ENCODE measurements at places on chromosomes 6 and 20. TPM values are rescaled to one million over a fixed set of nuclear protein-coding genes. Genes with fewer than 3 reads are reported as not detected.

GRCh38 chr6:47440719-47441118, 36.9 kb upstream of the CD2AP start:
- no peak for DNase-seq

SLC17A3 gene
- total RNA-seq = not detected

- no peak for DNase-seq
Measured at GRCh38 chr20:16930656-16931055, 182.5 kb downstream of the OTOR start.

DNA sequence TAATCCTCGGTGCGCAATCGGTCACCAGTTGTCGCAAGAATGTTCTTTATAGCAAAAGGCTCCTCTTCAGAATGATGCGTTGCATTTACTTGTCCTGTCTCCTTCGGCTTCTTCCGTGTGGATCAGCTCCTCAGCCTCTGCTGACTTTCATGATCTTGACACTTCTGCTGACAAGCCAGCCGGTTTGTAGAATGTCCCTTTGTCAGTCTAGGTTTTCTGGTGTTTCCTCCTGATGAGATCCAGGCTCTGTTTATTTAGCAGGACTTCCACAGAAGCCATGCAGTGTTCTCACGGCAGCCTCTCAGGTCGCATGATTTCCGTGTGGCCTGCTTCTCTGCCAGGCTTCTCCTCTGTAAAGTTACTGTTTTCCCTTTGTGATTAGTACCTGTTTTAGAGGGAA, 66.9 kb downstream of the STX11 start:
- no peak for DNase-seq

MUC22 gene
- not detected for total RNA-seq

FAM83D gene
- total RNA-seq = 18.4 TPM

KCNQ5 gene
- 10.3 TPM for total RNA-seq

DNA sequence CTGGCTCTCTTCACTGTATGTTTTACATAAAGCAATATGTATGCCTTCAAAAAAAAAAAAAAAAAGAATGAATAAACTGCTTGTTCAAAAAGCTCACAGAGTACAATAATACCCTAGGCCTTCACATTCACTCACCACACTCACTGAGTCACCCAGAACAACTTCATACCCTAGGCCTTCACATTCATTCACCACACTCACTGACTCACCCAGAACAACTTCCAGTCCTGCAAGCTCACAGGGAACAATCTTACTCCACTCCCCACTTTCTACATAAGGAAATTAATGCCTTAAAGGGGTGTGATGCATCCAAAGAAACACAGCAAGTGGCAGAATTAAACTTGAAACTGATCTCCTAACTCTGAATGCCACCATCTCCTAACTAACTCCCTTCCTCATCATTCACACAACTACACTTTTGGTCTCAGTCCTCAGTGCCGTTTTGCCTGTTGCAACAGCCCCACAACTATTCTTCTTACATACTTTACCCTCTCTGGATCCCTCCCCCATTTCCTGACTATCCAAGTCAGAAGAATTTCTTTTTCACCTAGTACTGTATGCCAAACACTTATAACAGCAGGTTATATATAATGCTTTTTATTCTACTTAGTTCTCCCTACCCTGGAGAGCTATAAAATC, 34.2 kb downstream of the NHSL1 start:
- peak; percentile 95 for DNase-seq

- no peak for DNase-seq
Measured at GRCh38 chr6:134315189-134315588, 2.7 kb downstream of the SGK1 start.

RAB44 gene
- total RNA-seq = 0.09 TPM

GRCh38 chr6:97222903-97223302, 60.1 kb downstream of the MMS22L start:
- no peak for DNase-seq

TNNC2 gene
- 0.79 TPM for total RNA-seq

DDO gene
- not detected for total RNA-seq

ACTL10 gene
- total RNA-seq = 1.7 TPM

DNA sequence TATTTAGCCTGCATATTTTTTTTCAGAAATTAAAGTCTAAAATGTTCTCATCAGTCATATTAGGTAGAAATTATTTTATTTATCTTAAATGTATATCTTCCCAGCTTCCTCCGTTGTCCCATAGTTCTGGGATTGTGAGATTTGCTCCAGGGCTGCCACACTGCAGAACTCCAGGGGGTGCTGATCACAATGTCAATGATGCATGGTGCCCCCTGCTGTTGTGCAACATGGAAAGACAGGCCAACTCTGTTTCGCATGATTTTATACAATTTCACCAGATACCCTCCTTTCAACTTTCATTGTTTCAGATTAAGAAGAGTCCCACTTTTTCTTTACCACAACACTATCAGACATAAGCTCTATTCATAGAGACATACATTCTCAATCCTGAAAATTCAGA, 35.9 kb downstream of the ID4 start:
- DNase-seq = peak; percentile 26

DNA sequence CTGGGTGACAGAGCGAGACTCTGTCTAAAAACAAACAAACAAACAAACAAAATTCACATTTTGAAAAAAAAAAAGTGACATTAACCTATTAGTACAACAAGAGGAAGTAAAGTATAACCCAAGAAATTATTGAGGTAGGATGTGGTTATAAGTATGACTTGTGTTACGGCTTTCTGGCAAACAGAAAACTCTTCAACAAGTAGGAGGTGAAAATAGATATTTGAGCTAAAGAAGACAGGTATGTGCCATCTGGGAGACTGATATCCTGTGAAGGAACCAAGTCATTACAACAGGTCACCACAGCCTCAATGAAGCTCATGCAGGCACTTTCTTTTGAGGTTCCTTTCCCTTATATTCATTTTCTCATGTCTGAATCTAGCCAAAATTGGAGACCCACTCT, 28.8 kb downstream of the TLDC2 start:
- no peak for DNase-seq

- peak; percentile 60 for DNase-seq
Measured at GRCh38 chr6:34055223-34055933, 90.5 kb downstream of the GRM4 start.

- DNase-seq = peak; percentile 27
Measured at GRCh38 chr6:35489066-35489465, 7.8 kb downstream of the TEAD3 start.

GRCh38 chr20:59123678-59124255, 39.9 kb upstream of the ZNF831 start:
- no peak for DNase-seq

DNA sequence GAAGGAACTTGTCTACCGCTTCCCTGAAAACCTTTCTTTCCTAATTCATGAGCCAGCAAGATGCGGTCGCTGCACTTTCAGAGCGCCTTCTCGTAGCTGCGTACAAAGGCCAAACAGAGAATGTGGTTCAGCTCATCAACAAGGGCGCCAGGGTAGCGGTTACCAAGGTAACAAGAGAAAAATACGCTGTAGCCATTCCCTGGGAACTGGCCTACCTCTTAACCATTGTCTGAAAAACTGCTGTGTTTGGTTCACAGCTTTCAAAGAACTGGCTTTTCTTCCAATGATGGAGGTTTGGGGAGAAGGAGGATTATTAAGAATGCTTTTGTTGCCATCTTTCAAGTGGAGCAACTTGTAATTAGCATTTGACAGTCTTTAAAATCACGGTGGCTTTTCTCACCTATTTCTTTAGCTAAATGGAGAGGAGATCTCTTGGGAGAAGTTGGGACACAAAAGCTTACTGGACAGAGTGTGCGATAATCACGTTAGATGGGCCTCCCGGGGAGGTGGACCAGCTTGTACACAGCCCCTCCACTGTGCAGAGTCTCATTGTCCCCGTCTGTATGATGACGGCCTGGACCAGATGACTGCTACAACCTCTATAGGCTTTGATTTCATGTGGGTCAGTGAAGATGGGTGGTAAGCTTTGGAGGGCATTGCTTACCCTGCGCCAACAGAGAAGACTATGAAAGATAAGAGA, 71.5 kb downstream of the LYRM2 start:
- no peak for DNase-seq

ZNF322 gene
- 23.3 TPM for total RNA-seq

DNA sequence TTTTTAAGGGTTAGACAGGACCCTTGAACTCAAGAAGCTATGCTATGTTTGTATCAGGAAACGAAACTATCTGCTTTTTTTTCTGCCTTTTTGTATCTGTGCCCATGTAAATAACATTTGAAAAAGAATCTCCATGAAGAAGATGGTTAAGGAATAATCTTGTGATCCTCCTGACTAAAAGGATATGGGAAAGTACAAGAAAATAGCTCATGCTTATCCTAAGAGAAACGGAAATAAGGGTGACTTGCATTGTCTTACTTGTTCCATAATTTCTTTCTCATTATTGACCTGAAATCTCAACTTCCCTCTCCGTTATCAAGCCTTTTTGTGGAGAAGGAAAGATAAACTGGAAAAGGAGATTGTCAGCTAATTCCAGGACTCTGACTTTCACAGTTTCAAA, 5.9 kb upstream of the CFAP206 start:
- DNase-seq = no peak

DACT2 gene
- total RNA-seq = not detected

COL12A1 gene
- 110 TPM for total RNA-seq

PHACTR2 gene
- total RNA-seq = 34.4 TPM

SLCO4A1 gene
- total RNA-seq = 27.0 TPM

GRCh38 chr20:53419693-53420460, 173.8 kb downstream of the ZNF217 start:
- DNase-seq = no peak

- no peak for DNase-seq
Measured at GRCh38 chr6:4470698-4471210, 305.4 kb upstream of the CDYL start.

ISM1 gene
- total RNA-seq = 1.3 TPM

MEI4 gene
- total RNA-seq = not detected

All from MCF 10A (cell line).